ENCODE measurements at places on chromosomes 7 and 10.
A peak's percentile ranks its signal among the peaks of the same experiment; 100 is the strongest.

DNA sequence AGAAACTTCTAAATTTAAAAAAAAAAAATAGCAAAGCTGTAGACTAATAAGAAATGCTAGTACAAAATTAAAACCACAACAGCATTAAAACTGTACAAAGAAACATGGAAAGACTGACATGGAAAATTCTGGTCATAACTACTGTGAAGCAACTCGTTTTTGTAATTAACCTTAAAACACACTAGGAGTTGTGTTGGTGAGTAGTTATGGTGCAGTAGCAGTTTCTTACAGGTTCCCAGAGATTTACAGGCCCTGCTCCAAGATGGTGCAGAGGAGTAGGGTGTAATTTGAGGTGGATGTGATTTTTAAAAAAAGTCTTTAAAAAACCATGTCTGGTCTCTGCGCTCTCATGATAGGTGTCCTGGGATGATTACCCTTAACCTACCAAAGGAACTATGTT lies 31.0 kb downstream of the TNKS2 start:
- DNase-seq = no peak

DNA sequence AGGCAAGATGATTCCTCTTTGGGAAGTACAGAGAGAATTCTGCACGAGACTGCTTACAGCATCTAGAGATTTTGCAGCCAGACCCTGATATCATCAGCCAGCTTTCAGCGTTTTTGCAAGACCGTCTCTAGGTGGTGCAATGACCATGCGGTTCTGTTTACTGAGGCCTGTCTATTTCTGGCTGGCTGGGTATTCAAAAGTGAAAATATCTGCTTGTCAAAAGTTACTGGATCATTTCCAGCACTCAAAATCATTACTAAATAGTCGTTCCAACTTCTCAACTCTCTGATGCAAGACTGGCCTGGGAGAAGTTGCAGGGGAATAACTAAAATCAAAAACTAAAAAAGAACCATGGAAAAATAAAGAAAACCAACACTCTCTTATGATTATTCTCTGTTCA lies 240.1 kb downstream of the ELMO1 start:
- peak; percentile 1 for DNase-seq

GRCh38 chr7:22201186-22201880 lies 155.6 kb downstream of the RAPGEF5 start:
- no peak for DNase-seq

DNA sequence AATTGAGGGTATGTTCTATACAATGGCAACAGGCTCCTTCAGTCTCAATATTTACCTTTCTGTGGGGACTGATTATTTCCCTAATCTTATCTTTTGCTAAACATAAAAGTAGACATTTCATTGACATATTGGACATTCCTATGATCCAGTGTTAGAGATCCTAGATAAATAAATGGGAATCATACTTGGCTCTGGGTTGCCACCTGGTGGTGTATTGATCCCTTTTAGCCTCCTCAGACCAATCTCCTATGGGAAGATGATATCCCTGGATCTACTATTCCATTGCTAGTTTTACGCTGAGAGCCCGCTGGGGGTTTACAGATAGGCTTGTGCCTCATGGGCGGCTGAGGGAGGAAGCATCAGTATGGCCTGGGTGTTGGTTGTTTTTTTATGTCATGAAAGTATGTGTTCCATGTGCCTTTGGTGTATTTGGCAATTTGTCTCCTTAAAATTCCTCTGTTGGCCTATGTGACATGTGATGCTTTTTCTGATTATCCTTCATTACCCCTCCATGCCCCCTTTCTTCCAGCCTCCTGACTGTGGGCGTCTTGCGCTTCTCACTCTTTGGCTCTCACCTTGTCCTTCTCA lies 18.8 kb downstream of the CELF2 start:
- DNase-seq = no peak

- DNase-seq = no peak
These were observed 20.5 kb upstream of the ZNF273 start for GRCh38 chr7:64882341-64883112.

DNA sequence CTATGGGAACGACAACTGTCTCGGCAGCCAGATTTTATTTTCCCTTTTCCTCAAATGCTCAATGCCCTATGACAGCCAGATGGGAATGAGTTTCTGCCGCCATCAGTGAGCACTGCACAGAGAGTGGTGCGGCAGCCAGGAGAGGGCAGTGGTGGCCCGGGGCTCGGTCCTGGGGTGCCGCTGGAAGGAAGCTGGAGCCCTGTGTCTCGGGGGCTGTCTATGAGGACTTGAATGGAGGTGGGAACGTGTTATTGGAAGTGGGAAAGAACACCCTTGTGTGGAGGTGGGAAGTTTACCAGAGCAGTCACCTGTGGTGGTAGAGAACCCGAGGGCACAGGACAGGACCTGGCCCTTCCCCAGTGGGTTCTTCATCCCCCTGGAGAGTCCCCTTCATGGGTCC lies 35.8 kb downstream of the JAKMIP3 start:
- DNase-seq = no peak

DNA sequence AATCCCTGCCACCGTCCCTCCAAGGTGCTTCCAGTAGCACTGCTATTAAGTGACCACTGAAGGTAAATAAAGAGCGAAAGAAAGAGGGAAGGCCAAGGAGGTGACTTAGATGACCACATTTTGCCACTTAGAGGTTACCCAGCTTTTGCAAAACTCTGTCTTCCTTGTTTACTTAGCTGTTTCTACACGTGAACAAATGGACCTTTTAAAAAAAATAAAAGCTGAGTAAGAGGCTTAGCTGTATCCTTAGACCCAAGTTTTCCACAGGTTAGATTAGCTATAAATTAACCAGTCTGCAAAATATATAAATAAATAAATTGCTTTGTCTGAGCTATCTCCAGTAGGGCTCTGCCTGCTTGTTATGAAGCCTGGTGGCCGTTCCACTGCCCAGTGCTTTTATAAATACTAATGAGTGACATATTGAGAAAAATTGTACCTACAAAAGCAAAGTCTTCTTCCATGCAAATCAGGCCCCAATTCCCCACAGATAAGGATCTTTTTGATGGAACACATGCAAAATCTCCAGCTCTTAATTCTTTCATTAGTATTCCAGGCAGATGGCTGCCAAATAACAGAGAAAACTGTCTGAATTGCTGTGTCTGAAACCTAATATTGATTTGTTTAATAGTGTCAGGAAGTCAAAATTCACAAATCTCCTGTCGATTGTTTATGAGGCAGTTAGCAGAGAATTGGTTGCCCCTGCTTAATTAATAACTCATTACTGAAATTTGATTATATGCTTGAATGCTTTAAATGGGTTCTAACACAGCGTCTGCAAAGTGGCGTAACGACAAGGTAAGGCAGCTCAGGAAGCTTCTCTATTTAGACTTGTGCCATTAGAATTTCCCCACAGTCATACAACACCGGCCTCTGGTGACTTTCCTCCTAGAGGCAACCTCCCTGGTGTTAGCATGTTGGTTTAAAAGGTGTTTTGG lies 176.7 kb downstream of the EMX2 start:
- no peak for DNase-seq

DNA sequence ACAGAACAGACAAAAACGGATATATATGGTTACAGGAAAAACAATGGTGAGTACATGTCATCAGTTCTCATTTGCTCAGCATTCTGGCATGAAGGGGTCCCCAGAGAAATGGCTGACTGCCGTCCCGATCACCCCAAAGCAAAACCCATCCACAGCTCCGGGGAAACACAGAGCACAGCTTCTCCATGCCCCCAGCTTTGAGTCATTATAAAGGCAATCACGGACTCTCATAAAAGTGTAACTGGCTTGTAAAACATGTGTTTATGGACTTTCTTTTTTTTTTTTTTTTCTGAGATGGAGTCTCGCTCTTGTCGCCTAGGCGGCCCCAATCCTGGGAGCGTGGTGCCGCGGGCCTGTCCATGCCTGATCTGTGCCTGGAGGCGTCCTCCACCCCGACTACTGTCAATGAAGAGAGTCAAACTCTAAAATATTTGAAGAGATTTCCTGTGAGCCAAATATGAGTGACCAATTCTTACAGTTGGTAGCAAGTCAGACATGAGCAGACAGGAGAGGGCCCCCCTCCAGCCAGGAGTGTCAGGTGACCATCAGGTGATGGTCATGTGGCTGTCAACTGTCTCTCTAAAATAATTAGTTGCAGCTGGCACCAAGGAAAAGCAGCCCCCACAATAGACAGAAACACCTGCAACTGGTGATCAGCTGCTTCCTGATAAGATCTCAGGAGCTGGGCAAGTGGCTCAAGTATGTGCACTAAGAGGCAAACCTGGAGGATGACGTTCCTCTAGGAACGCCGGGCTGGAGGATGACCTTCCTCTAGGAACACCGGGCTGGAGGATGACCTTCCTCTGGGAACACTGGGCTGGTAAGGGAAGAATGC lies 21.7 kb upstream of the NOM1 start:
- no peak for DNase-seq

DNA sequence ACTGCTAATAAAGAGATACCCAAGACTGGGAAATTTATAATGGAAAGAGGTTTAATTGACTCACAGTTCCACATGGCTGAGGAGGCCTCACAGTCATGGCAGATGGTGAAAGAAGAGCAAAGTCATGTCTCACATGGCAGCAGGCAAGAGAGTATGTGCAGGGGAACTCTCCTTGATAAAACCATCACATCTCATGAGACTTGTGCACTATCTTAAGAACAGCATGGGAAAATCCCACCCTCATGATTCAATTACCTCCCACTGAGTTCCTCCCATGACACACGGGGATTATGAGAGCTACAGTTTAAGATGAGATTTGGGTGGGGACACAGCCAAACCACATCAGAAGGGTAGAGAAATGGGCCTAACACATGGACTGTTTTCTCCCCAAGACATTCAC lies 156.3 kb downstream of the CCDC71L start:
- DNase-seq = no peak

DNA sequence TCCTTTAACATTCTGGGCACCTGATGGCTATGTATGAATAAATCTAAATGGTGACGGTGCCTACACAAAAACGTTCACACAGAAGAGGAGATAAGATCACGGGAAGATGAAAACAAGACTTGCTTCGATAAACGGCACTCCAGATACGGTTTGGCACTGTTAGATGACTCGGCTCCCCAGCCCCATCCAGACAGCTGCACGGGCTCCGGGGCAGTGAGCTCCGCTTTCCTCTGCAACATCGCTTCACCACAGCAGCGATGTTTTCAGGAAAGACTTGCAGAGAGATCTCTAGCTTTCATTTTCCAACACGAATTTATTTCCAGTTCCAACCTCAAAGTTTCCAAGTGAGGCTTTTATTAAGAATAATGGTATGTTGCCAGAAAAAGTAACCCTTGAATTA lies 132.1 kb downstream of the KLF6 start:
- no peak for DNase-seq

DNA sequence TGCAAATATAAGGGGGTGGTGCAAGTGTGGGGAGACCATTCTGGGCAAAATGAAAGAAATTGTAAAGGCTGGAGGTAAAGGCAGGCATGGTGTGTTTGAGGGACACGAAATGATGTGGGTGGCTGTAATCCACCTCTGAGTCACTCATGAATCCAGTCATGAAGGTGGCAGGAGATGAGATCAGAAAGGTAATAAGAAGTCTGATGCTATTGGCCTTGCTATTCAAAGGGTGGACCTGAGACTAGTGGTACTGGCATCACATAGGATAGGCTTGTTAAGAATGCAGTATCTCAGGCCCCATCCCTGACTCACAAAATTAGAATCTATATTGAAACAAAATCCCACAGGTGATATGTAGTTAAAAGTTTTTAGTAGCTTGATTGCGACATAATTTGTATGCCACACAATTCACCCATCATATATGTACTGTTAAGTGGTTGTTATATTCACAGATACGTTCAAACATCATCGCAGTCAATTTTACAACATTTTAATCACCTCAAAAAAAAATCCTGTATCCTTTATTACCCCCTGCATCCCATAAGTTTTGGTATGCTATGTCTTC lies 85.6 kb downstream of the ST8SIA6 start:
- DNase-seq = no peak

DNA sequence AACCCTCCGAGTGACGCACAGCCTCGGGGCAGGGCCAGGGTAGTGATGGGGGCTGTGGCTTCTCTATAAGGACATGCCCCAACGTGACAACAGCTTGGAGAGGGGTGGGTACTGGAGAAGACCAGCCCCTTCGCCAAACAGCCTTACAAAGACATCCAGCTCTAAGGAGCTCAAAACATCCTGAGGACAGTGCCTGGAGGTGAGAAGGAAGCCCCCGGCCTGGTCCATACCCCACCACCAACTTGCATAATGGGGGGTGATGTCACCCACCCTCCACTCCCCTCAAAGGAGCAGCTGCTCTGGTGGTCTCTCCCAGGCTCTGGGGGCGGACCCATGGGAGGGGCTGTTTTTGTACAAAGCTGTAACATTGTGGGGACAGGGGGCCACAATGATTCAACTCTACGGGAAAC lies 15.1 kb downstream of the PRSS2 start:
- peak; percentile 77 for DNase-seq

DNA sequence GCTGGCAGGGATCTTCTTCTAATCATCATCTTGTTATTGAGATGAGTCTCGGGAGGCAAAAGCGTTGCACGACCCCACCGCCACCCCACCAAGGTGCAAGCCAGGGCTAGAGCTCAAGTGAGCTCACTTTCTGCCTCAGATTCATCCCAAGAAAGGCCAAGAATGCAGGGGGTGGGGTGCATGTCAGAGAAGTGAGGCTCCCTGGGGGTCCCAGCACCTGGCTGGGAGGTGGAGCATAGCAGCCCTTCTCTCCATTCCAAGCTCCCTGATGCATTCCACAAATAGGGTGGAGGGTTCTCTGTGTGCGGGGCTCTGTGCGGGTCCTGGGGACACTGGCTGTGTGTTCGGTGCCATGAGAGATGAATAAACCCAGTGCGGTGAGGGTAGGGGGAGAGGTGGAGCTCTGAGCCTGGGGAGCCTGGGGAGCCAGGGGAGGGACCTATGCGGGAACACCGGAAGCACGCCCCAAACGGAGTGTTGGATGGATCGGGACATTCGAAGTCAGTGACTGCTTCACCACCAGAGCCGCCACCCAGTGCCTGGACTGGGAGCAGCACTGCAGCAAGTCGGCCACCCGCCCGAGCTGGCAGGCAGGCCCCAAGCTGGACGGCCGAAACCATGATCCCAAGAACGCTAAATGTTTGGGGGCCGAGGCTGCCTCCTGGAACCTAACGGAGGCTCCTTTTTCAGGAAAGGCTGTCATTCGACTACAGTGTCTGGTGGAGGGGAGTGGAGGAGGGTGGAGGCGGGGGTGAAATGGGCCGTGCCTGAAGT lies 17.9 kb upstream of the HMX3 start:
- no peak for DNase-seq

DNA sequence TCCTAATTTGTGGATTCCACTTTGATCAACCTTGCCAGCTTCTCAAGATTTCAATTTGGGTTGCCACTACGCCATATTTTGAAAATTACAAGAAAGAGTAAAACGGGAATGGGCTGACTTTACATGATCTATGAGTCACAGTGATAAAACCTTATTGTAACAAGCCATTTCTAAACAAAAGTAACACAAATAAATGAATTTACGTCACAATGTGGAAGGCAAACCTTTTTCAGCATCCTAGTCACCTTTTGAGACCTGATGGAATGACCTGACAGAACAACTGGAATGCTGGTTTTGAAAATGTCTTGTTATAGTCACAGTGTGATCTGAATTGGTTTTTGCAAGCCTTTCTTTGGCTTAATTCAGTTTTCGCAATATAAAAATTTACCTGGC lies 85.9 kb downstream of the CDK6 start:
- DNase-seq = no peak
